ENCODE measurements at places on chromosomes 6 and 20. TPM values are rescaled to one million over a fixed set of nuclear protein-coding genes. Genes with fewer than 3 reads are reported as not detected.

The EGFL8 gene
- total RNA-seq, result 2.3 TPM

The TCF21 gene
- total RNA-seq, result not detected

The MOG gene
- not detected for total RNA-seq

The CRIP3 gene
- not detected for total RNA-seq

The METTL24 gene
- total RNA-seq, result not detected

The THEMIS gene
- not detected for total RNA-seq

The EYS gene
- total RNA-seq, result 0.13 TPM

The PRICKLE4 gene
- total RNA-seq, result 6.4 TPM

The OXT gene
- total RNA-seq, result not detected

The CST8 gene
- total RNA-seq, result not detected

The AGPAT4 gene
- total RNA-seq, result 11.6 TPM

The CDH22 gene
- total RNA-seq, result 0.13 TPM

The MMS22L gene
- total RNA-seq, result 6.2 TPM

The C6orf132 gene
- under 0.01 TPM for total RNA-seq

The PBOV1 gene
- not detected for total RNA-seq

The KCNK15 gene
- total RNA-seq, result not detected

The COL19A1 gene
- total RNA-seq, result under 0.01 TPM

The GRM4 gene
- under 0.01 TPM for total RNA-seq

The JPH2 gene
- 0.13 TPM for total RNA-seq

The DLK2 gene
- 0.76 TPM for total RNA-seq

The GNRH2 gene
- total RNA-seq, result not detected

The NCOA7 gene
- total RNA-seq, result 29.8 TPM

The RIMS1 gene
- total RNA-seq, result 21.2 TPM

The SMOC2 gene
- total RNA-seq, result not detected

The ZSCAN12 gene
- total RNA-seq, result 3.2 TPM

The TPD52L2 gene
- total RNA-seq, result 178 TPM

The SLCO4A1 gene
- total RNA-seq, result 0.90 TPM

The RIPPLY2 gene
- total RNA-seq, result 0.51 TPM

The GSS gene
- total RNA-seq, result 63.9 TPM

The SPDEF gene
- total RNA-seq, result not detected

The MLN gene
- total RNA-seq, result not detected

The OR2B6 gene
- total RNA-seq, result not detected

The GZF1 gene
- 14.6 TPM for total RNA-seq

The LCA5 gene
- 2.2 TPM for total RNA-seq

The GMPR gene
- 10.9 TPM for total RNA-seq

The KHDC1 gene
- under 0.01 TPM for total RNA-seq

The SNX21 gene
- total RNA-seq, result 11.7 TPM

The FAM184A gene
- total RNA-seq, result 0.13 TPM

The SLC24A3 gene
- under 0.01 TPM for total RNA-seq

The SHLD1 gene
- 3.5 TPM for total RNA-seq

The HDGFL1 gene
- total RNA-seq, result not detected

The DPPA5 gene
- not detected for total RNA-seq

The TCF19 gene
- total RNA-seq, result 12.8 TPM

The CFAP206 gene
- 0.13 TPM for total RNA-seq

The TCF15 gene
- 0.77 TPM for total RNA-seq

The MCHR2 gene
- not detected for total RNA-seq

The LPA gene
- not detected for total RNA-seq

The GJA1 gene
- total RNA-seq, result 1,357 TPM

The FAM209B gene
- total RNA-seq, result not detected

The ZC2HC1B gene
- total RNA-seq, result not detected

The REPS1 gene
- total RNA-seq, result 23.4 TPM

The GTSF1L gene
- total RNA-seq, result not detected

The NFATC2 gene
- 2.7 TPM for total RNA-seq

All from dermis microvascular lymphatic vessel endothelial cell (primary cell).